ENCODE measurements at places on chromosomes 13 and 19. TPM values are rescaled to one million over a fixed set of nuclear protein-coding genes. Genes with fewer than 3 reads are reported as not detected.

CRB3 gene
- not detected for total RNA-seq

SERTM1 gene
- total RNA-seq = 0.14 TPM

GRCh38 chr19:48385461-48386087 is 5.8 kb downstream of the KDELR1 start:
- no peak for DNase-seq

DNA sequence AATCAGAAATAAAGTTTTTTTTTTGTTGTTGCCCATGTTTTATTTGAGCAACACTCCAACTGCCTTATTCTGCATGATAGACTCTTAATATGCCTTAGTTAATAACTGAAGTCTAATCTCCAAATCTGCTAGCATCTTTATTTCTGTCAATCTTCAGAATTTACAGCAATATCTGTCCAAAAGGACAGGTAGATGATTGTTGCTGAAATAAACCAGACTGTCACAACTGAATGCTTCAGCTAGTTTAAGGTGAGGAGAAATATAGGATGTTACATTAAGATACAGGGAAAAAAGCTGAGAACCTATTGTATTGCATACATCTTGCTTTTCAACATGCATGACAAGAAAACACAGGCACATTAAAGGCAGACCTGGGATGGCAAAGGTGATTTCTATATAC is 204.3 kb downstream of the SLITRK1 start:
- no peak for DNase-seq

- no peak for DNase-seq
These were observed 95.0 kb upstream of the KLF5 start for GRCh38 chr13:72963762-72964161.

DNA sequence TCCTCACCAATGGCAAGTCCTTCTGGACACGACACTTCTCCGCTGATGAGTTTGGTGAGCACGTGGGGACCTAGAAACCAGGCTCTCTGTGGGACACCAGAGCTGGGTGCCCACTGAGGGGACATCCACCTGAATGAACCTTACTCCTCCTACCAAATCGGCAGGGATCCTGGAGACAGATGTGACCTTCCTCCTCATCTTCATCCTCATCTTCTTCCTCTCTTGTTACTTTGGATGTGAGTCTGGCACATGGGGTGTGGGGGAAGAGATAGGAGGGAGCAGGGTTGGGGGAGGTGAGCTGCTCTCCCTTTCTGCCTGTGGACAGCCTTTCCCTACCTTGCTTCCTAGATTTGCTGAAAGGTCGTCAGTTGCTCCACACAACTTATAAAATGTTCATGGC is 1.9 kb downstream of the TMEM145 start:
- DNase-seq = no peak

GRCh38 chr19:55463583-55464031 is 944 bp downstream of the C19orf85 start:
- peak; percentile 65 for DNase-seq

All from right cardiac atrium (tissue), 5 donors.